ENCODE measurements at places on chromosomes 12 and 14. TPM values are rescaled to one million over a fixed set of nuclear protein-coding genes. Genes with fewer than 3 reads are reported as not detected.

Gene KRT71
- not detected for total RNA-seq

DNA sequence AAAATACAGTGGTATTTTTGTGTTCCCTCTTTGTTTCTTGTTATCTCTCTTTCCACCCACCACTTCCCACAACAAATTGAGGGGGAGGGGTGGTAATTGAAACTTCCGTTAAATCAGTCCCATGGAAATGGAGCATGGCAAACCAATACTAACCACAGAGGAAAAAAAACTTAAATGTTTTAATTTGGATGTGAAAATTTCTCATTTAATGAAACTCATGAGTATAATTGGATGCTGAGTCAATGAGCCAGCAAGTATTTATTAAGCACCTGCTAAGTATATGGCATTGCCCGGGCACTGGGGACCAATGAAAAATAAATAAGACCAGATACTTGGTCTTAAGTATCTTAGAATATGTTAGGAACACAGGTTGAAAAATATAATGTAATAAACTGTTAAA, 147.5 kb downstream of the KCNH5 start:
- DNase-seq: peak; percentile 7
- no peaks in the 10 kb centered on the region for H3K4me1 ChIP-seq
- no peak overlapping the region for H3K27ac ChIP-seq
- no peaks in the 10 kb centered on the region for H3K36me3 ChIP-seq
- no peaks in the 10 kb centered on the region for H3K27me3 ChIP-seq

- H3K4me1 ChIP-seq: no peaks in the 10 kb centered on the region
- no peaks in the 10 kb centered on the region for H3K27me3 ChIP-seq
- no peak overlapping the region for H3K27ac ChIP-seq
- no peaks in the 10 kb centered on the region for H3K36me3 ChIP-seq
- H3K4me3 ChIP-seq: no peak overlapping the region
Observed at GRCh38 chr12:6125310-6125608, 789 bp upstream of the VWF start.

DNA sequence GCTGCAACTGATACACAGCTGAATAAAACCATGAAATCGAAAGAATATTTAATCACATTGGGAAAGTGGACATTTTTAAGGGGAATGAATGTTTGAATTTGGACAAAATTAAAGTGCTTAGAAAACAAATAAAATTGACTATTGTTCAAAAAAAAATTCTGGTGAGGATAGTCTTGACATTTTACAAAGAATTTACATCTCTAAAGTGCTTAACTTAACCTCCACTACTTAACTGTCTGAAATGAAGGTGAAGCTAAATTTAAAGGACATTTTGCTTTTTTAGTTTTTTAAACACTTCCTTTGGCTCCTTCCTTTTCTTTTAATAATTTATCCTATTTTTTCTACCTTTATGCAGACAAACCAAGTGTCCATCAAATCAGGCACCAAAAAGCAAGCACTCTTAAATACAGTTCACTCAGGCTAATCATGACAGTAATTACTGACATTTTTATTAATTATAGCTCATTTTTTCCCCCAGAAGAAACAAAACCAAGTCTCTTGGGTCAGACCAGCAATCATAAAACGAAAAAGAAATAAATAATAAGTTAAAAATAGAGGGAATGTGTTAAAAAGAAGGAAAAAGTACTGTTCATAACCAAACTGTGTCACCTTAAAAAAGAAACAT, 5.7 kb upstream of the CCND2 start:
- peaks cover 24% of the 10 kb centered on the region for H3K27me3 ChIP-seq
- no peak for DNase-seq
- H3K36me3 ChIP-seq: no peaks in the 10 kb centered on the region
- H3K4me1 ChIP-seq: peaks cover 5% of the 10 kb centered on the region

- H3K27me3 ChIP-seq: no peaks in the 10 kb centered on the region
- H3K4me1 ChIP-seq: no peaks in the 10 kb centered on the region
- DNase-seq: no peak
- no peak overlapping the region for H3K4me3 ChIP-seq
- H3K36me3 ChIP-seq: no peaks in the 10 kb centered on the region
- no peak overlapping the region for H3K27ac ChIP-seq
Observed at GRCh38 chr14:95058491-95058890, 98.8 kb downstream of the DICER1 start.

All from cardiac muscle cell (in vitro differentiated cells and primary cell).